Kidney tubule cell (primary cell): ENCODE measurements at places on chromosomes 3 and 15.

GRCh38 chr3:159843840-159844730, 144.6 kb upstream of the IL12A start:
- DNase-seq: no peak

DNA sequence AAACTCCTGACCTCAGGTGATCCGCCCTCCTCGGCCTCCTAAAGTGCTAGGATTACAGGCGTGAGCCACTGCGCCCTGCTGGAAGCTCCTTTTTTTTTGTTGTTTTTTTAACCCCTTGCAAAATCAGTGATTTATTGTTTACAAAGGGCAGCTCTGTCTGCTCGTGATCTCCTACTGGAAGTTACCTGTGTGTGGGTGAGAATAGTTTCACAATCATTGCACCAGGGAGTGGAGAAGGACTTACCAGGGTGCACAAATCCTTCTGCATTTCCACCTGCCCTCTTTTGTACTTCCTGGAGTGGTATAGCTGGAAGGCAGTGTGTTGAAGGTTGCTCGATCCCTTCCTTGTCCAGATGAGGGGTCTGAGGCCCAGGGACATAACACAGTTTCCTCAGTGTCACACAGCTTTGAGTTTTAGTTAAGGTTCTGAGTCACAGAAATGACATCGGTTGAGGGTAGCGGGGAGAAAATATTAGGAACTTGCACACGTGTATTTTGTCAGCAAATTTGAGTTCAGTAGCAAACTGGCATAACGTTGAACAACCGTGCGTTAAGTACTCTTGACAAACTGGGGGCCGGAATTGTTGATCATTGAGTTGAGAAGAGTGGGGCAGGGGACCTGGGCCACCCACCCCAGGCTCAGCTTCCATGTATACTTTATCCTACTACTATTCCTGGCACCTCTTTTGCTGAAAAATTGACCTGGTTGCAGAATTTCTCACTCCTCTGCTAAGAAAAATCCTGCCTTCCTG, 11.3 kb upstream of the TRAK1 start:
- DNase-seq: no peak

DNA sequence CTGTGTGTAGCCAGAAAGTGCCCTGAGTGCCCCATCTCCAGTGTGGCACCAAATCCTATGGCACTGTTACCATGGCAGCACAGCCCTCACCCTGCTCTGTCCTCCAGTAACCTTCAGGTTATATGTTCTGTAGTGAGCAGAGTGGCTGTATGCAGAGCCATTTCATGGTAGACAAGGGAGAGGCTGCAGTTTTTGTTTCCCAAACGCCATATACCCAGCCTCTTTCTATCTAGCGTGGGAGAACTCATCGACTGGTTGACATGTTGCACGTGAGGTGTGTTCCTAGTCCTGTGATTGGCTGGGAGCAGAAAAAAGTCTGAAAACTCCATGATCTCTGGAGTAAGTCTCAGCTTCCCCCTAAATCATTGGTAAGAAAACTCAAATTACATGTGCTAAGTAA, 2.0 kb downstream of the SIDT1 start:
- no peak for DNase-seq

DNA sequence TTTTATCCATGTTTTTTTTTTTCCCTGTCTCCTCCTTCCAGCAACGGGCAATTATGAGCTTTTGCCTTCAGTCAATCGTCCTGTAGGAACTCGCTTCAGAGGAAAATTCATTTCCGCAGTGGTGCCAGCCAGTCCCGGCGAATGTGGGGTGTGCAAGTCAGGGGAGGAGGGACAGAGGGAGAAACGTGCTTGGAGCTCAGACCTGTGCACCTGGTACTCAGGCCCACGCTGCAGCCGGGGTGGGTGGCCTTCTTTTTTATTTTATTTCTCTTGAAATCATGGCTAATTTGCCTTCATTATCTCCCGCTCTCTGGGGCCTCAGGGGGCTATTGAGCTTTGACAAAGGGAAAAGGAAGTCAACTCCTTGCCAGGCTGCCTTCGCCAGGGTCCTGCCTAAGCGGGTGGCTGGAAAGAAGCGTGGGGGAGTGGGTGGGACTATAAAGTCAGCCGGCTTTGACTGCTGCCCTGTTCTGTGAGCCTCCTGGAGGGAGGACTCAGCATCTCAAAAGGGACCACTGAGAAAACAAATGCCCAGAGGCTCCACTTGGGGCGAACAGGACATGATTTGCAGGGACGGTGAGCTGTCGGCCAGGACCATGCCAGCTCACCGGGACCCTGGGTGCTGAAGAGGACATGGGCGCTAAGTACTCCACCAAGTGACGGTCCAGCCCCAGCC, 5.5 kb downstream of the GRIP2 start:
- no peak for DNase-seq

DNA sequence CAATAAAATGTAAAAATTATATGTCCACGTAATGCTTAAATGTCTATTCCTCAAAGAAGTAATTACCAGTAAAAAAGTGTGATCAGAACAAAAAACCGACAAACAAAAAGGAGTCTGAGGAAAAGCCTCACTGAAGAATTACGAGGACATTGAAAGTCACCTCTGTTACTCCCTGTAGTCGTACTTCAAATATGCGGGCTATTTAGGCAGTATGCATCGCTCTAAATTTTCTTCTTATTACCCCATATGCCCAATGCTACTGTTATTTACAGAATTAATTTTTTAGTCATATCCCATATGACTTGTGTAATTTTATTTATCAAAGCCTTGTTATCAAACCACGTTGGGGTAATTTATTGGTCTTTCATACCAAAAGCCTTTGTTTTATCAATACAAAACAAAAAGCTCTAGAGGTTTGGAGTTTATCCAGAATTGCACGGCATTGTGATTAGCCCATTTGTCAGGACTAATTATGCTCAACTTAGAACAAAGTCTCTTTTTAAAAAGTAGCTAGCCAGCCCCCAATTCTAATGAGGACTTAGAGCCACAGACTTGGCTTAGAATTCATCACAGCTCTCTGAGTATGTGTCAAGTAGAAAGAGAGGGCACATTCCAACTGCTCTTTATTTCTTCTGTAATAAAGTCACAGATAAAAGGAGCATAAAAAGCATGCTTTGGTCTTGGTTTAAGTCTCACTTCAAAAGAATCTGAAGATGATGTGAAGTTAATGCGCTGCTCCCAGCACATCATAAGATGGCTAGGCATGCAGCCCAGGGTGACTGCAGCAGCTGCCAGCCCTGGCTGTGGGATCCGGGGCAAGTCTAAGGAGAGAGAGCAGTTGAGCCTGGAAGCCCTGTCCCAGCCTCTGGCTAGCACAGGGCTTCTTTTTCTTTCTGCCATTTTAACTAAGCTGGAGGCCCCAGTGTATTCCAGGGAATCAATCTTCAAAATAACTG, 521.0 kb downstream of the GABRG3 start:
- DNase-seq: peak; percentile 69

DNA sequence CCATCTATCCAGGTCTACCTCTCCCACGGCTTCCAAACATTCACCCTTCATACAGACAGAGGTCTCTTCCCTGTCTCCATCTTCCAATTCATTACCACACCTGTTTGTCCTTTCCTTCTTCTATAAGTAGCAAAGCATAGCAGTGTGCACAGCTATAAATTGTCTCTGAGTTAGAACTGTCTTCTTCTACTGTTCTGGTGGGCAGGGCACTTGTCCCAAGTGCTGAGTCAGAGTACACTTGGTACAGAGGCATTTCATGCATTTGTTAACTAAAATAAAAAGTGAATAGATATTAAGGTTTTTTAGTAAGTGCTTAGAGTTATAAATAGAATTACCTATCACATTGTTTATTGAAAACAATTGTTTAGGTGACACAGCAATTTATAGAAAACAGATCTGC, 150.1 kb upstream of the CCDC54 start:
- no peak for DNase-seq

- peak; percentile 50 for DNase-seq
Measured at GRCh38 chr3:191958980-191959671, 498.2 kb downstream of the PYDC2 start.

- DNase-seq: no peak
Measured at GRCh38 chr15:97729270-97729669, 231.2 kb upstream of the ARRDC4 start.

DNA sequence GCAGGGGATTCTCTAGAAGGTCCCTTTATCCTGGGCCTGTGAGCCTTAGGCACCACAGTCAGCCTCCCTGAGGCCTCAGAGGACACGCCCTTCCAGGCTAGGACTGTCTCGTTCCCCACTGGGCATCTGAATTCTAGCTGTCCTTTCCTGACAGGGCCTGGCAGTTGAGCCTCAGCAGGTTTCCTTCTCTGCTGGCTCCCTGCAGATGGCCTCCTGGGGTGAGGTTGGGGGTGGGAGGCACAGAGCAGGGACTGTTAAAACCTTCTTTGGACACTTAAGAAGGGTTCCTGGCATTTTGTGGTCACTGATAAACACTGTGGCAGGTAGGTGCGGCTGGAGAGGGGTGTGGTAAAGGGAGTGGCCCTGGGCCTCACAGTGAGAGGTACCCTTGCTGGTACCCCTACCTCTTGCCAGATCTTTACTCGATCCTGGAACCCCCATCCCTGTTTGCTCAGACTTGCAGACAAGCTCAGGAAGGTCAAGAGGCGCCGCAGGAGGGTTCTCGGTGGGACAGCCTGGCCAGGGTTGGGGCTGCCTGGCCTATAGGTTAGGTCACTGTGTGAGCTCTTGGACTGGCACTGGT, 8.5 kb downstream of the CLK3 start:
- no peak for DNase-seq

GRCh38 chr3:5787861-5788488, 600.5 kb downstream of the EDEM1 start:
- peak; percentile 28 for DNase-seq

DNA sequence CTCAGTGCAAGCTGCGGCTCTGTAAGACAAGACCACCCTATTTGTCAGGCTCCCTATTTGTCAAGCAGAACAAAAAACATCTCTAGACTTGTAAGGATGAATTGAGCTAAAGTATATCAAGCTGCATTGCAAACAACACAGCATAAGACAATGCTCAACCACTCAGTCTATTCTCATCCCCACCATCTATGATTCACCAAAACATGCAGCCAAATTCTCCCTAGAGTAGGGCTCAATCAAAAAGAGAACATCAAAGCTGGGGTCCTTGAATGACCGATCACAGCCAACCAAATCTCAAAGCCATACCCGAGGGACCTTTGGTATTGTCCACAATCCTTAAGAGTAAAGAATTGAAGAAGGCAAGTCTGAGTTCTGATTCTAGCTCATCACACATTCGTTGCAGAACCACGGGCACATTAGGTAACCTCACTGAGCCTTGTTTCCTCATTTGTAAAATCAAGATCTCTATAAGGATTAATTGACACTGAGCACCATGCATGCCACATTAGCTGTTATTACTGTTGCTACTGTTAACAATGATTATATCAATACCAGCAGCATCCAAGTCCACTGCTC, 31.2 kb downstream of the RFTN1 start:
- DNase-seq: no peak

DNA sequence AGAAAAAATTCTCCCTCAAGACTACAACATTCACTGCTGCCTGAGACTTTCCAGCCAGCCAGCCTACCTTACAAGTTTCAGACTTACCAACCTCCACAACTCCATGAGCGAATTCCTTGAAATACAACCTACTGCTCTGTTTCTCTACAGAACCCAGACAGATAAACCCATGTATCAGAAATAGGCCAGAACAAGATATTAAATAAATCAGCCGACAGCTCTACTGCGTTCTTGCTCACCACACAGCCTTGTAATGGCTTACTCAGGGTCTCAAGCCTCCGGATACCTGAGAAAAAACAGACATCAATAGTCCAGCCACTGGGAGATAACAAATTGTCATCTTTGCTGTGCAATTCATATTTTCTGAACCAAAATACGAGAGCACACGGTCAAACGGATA, 43.6 kb upstream of the LIPC start:
- no peak for DNase-seq

GRCh38 chr15:65902373-65902772, 33.1 kb downstream of the RAB11A start:
- peak; percentile 92 for DNase-seq

DNA sequence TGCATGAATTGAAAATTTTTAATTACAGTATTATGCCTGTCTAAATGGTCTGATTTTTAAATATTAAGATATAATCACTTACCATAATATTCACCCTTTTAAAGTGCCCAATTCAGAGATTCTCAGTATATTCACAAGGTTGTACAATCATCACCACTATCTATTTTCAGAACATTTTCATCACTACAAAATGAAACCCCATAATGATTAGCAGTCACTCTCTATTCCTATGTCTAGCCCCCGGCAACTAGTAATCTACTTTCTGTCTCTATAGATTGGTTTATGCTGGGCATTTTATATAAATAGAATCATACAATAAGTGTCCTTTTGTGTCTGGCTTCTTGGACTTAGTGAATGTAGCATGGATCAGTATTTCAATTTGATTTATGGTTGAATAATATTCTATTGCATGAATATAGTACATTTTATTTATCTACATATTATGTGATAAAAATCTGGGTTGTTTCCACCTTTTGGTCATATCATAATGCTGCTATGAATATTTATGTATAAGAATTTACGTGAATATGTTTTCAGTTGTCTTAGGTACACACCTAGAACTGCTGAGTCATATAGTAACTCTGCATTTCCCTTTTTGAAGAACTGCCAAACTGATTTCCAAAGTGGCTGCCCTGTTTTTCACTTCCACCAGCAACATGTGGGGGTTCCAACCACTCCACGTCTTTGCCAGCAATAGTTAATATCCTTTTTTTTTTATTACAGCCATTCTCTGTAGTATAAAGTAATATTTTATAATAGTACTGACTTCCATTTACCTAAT, 485.7 kb upstream of the ZNF385D start:
- DNase-seq: no peak

DNA sequence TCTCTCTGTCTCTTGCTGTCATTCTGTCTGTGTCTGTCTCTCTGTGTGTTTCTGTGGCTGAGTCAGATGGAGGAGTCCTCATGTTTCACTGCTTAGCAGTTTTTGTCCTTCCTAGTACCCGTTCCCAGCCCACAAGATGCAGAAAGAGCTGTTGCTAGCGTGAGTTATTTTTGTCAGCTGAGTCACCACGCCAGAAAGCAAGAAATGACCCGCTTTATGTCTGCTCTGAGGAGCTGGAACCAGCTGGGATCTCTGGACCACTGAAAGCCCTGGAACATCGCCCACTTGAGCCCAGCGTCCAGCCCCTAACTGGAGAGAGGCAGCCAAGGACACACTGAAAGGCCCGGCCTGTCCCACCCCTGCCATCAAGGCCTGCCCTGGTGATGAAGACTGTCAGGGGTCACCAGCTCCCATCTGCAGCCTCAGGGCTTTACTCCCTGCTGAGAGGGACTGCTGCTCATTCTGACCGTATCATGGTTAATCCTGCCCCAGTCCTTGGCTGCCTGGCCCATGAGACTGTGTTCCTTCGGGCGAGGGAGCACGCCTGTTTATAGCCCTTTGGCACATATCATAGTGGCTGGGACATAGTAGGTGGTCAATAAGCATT, 101.7 kb upstream of the TPM1 start:
- peak; percentile 96 for DNase-seq
